Stimulated activated CD8-positive, alpha-beta memory T cell treated with anti-CD3 and anti-CD28 coated beads, Interleukin-7, amount 100 ng/mL, for 24 hours (primary cell): ENCODE measurements at places on chromosomes 11 and 22.

- no peak for DNase-seq
Observed at GRCh38 chr22:49600468-49600867, 227.2 kb downstream of the BRD1 start.

DNA sequence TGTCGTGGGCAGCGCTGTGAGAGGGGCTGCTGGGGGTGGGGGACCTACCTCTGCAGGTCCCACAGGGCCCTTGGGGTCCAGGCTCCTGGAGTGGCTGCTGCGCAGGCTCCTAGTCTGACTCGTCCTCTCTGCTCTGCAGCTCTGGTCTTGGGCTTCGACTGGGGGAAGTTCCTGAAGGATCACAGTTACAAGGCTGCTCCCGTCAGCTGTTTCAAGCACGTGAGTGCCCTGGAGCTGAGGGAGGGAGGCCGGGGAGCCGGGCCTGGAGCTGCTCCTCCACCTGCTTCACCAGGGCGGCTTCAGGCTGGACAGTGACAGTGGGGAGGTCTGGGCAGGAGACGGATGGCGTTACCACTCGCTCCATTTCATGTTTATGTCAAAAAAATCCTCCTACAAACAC lies 11.9 kb downstream of the L3MBTL2 start:
- no peak for DNase-seq

- DNase-seq, result no peak
Observed at GRCh38 chr11:104402812-104403521, 239.0 kb upstream of the PDGFD start.

- no peak for DNase-seq
Observed at GRCh38 chr11:58659910-58660570, 37.6 kb downstream of the CNTF start.

- DNase-seq, result no peak
Observed at GRCh38 chr11:281486-282161, 3.4 kb downstream of the NLRP6 start.
